ENCODE measurements at places on chromosomes 7 and 10.

- peak; percentile 79 for DNase-seq
Observed at GRCh38 chr7:17380736-17381662, 82.5 kb downstream of the AHR start.

- peak; percentile 76 for DNase-seq
Observed at GRCh38 chr7:41007351-41007751, 695.5 kb downstream of the INHBA start.

DNA sequence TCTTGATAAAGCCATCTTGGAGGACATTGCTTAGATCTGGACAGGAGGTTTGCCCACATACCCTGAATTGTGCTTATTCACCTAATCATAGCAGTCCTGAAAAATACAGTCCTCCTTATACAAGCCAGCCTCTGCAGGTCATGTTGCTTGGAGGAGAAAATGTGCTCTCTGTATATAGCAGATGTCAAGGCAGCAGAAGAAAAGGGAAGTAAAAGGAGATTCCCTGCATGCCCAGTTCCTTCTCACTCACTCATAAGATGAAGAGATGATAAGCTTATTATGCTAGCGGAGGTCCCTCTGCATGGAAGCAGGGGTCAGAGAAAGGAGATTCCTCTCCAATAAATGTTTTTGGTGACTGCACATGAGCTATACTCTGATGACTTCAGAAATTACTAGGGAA is 458.8 kb upstream of the ZMIZ1 start:
- DNase-seq: no peak

DNA sequence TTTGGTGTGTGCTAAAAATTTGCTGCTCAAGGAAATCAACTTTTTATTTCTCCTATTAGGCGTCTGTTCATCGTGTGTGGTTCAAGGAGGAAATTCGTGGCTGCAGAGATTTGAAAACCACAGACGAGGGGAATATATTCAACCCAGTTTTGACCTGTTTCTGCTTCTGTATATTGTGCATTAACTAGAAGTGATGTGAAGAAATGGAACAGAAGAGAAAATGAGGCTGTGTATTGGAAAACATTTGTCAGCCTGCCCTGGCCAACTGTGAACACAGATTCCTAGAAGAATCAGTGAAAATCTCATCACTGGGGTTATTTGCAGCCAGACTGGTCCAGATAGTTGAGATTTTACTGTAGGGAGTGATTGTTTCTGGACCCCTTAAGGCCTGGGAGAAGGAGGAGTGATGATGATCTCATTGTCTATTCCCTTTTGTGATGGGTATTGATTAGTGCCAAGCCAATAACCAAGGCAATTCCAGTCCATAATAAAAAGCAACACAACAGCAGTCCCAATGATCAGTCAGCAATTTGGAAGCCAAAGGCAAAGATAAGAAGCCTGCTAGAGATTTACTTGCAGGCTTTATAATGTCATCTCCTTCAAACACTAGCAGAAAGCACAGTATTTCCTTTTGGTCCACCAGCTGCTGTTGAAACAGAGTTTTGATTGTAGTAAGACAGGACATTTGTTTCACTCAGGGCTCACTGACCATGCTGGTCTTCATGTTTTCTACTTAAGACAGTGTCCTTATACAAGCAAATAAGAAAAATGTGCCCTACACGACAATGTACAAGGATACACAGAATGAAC is 339.4 kb downstream of the PRPF18 start:
- DNase-seq: no peak

DNA sequence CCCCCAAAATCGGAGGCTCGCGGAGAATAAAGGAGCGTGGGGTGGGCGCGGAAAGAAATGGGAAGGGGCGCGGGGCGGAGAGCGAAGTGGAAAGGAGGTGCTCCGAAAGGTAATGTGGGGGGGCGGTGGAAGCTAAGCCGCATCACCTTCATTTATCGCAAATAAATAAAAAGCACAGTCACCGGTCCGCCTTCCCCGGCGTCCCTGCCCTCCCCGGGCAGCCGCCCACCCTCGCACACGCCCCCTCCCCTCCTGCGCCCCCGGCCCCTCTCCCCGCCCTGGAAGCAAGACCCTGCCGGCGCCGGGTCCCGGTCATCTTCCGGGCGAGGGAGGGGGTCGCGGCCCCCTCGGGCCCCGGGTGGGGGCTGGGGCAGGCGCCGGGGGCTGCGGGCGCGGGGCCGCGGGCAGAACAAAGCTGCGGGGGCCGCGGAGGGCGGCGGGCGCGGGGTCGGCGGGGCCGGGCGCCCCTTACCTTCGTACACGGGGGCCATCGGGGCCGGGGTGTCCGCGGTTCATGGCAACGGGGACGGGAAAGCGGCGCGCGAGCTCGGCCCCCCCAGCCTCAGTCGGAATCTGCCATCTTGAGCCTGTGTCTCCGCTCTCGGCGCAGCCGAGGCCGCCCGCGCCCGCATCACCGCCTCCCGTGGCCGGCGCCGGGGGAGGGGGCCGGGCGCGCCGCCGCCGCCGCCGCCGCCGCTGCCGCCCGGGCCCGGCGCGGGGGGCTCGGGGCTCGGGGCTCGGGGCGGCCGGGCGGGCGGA is 486 bp downstream of the HIPK2 start:
- DNase-seq: no peak

- no peak for DNase-seq
Observed at GRCh38 chr7:10128748-10129147, 844.9 kb upstream of the PHF14 start.

GRCh38 chr10:120161111-120161510 is 268.6 kb downstream of the SEC23IP start:
- no peak for DNase-seq

DNA sequence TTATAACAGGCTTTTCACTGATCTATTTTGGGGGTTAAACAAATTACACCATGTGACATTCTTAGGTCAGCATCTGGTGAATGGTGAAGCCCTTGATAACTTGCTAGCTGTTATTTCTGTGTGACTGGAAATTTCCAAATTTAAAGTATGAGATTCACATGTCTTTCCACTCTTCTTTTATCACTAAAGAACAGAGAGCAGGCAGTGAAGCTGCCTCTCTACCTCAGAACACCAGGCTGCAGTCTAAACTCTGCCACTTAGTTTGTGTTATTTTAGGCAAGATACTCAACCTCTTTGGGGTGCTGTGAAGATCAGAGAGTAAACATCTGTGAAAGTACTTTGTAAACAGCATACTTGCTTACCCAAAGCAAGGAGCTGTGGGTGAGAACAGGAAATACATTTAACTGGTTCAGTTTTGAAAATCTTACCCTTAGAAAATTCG is 15.5 kb upstream of the SP4 start:
- no peak for DNase-seq

- DNase-seq: peak; percentile 36
Observed at GRCh38 chr10:58868736-58869435, 307.6 kb upstream of the PHYHIPL start.

DNA sequence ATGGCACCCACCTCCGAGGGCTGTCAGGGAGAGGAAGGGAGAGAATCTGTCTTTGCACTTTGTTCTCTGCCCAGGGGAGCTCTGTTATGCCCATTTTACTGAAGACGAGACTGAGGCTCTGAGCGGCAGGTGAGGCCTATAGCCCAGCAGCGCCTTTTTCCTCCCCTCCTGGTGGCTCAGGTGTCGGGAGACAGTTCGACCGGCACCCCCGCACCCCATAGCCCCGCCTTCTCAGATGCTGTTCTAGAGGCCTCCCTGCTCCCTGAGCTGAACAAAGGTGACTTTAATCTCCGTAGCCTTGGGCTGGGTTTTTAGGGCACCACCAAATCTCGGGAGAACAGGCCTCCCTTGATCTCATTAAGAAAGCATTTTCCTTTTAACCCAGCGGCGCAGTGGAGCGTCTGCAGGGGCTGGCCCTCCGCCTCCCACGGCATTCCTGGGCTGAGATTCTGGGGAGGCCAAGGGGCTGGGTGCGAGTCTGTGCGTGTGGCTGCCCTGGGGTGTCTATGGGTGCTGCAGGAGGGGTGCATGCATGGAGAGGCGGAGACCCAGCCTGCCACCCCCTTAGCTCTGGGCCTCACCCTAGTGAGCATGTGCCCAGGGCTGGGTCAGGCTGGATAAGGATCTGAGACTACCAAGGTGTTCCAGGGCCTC is 3.3 kb downstream of the LFNG start:
- DNase-seq: peak; percentile 63

GRCh38 chr10:110420401-110421193 is 77.1 kb upstream of the DUSP5 start:
- DNase-seq: peak; percentile 29

- no peak for DNase-seq
Observed at GRCh38 chr7:19242246-19242645, 97.0 kb upstream of the FERD3L start.

DNA sequence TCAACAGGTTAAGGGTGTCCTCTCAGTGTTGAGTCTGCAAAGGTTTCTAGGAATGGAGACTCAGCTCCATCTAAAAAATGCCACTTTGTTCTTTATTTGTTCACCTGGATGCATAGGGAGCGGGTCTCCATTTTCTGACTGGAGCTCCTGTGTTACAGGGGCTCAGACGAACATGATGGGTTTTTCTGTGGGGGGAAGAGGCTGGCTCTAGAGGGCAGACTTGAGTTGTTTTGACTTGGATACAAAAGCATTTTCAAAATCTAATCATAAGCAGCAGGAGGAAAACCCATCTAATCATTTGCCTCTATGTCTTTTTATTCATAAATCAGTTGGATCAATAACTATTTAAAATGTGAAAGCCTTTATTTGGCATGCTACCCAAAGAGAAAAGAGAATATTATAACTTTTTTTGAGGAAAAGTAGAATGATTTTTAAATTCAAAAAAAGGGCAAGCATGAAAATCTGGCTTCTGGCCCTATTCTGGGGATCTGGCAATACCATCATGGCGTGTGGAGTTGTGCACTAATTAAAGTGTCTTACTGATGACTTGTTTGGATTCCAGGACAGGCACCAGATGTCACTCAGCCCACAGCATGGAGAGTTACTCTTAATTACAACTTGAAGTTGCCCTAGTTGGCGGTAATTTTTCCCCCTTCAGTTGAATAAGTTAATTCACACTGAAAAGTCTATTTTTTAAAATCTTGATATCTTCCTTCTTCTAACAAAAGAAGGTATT is 594.9 kb downstream of the REEP3 start:
- DNase-seq: no peak

GRCh38 chr10:93495654-93496321 is 624 bp upstream of the CEP55 start:
- peak; percentile 39 for DNase-seq

- no peak for DNase-seq
Observed at GRCh38 chr10:681670-682318, 7.7 kb downstream of the DIP2C start.

- peak; percentile 20 for DNase-seq
Observed at GRCh38 chr10:61973906-61974305, 72.4 kb downstream of the ARID5B start.
